ENCODE measurements at places on chromosomes 2 and 18.

GRCh38 chr2:155266109-155266508 lies 567.6 kb downstream of the KCNJ3 start:
- no peak for DNase-seq

GRCh38 chr2:48870503-48870902 lies 115.0 kb upstream of the LHCGR start:
- DNase-seq: no peak

DNA sequence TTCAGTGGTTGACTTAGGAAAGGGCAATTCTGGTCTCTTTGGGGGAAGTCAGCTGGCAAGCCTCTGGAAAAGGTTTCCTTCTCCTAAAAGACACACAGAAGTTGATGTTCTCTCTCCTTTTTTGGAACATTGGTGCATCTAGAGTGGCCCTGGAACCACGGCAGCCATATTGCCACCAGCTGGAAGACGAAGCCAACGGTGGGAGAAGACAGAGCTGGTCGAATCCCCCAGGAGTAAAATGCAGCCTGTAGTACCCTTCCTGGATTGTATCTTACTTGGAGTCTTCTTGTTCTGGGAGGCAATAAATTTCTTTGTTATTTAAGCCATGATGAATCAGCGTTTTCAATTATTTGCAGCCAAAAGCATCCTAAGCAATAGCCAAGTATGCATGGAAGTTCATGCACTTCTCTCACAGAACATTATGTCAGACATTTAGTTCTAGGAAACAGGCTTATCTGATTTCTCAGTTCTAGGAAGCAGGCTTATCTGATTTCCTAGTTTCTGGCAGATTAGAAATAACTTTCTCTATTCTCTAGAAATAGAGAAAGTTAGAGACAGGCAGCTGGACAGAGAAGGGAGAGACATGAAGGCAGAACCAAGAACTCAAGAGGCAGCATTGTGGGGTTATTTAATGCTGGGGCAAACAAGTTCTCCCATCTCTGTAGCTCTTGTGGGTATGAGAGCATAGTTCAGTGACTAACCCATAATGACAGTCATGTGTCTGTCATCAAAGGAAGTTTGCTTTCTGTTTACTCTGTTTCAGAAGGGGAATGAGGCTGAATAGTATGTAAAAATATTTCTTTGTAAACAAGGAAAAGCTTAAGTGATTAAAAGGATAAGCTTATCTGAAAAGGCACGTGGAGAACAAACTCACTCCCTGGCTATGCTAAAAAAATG lies 40.5 kb upstream of the NABP1 start:
- DNase-seq: no peak

- no peak for DNase-seq
Observed at GRCh38 chr2:216002101-216002678, 11.2 kb downstream of the MREG start.

- no peak for DNase-seq
Observed at GRCh38 chr2:113940891-113941290, 51.0 kb downstream of the ACTR3 start.

GRCh38 chr2:134493797-134494196 lies 225.0 kb downstream of the TMEM163 start:
- DNase-seq: no peak

GRCh38 chr2:17780546-17780945 lies 26.6 kb downstream of the GEN1 start:
- no peak for DNase-seq

DNA sequence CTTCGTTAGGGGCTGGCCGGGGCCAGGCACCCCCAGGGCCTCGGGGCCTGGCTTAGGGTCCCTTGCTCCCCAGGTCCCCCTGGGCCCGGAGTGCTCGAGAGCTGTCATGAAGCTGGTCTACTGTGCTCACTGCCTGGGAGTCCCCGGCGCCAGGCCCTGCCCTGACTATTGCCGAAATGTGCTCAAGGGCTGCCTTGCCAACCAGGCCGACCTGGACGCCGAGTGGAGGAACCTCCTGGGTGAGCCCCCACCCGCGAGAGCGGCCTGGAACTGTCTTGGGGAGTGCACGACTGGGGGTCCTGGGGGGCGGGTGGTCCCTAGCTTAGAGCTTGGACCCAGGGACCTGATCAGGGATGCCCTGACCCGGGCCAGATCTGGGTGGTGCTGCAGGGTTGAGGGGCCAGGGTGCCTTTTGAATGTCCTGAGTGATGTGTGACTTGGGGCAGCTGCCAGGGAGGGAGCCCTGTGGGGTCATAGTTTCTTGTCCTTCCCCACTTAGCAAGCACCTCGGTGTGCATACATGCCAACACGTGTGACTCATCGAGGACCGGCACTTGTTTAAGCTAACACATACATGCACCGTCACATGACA lies 27.9 kb downstream of the GPC1 start:
- no peak for DNase-seq

Data from stimulated activated CD4-positive, alpha-beta T cell treated with anti-CD3 and anti-CD28 coated beads, TNF-alpha, amount 100 ng/mL, for 1 hour (primary cell).